ENCODE measurements at places on chromosomes 5 and 9.

GRCh38 chr5:174082286-174082685, 36.8 kb downstream of the NSG2 start:
- DNase-seq: no peak

DNA sequence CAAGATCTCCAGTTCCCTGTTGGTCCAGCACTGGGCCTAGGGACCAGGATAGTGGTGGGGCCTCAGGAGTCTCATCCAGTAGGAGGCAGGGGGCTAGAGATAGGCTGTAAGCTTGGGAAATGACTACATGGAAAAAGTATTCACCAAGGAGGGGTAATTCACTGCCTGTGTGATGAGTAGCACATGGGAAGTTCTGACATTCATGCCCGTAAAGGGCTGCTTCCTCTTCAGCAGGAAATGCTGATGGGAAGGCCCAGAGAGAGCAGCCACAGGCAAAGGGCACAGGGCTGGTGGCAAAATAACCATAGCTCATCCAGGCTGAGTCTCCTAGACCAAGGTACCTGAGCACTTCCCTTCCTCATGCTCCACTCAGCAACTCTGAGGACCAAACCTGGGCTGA, 23.1 kb upstream of the FRRS1L start:
- no peak for DNase-seq

GRCh38 chr9:74336161-74336560, 161.0 kb upstream of the RORB start:
- no peak for DNase-seq

- peak; percentile 14 for DNase-seq
Measured at GRCh38 chr5:97163360-97163764, 19.7 kb downstream of the RIOK2 start.

GRCh38 chr9:137256856-137257255, 1.7 kb downstream of the NELFB start:
- no peak for DNase-seq

DNA sequence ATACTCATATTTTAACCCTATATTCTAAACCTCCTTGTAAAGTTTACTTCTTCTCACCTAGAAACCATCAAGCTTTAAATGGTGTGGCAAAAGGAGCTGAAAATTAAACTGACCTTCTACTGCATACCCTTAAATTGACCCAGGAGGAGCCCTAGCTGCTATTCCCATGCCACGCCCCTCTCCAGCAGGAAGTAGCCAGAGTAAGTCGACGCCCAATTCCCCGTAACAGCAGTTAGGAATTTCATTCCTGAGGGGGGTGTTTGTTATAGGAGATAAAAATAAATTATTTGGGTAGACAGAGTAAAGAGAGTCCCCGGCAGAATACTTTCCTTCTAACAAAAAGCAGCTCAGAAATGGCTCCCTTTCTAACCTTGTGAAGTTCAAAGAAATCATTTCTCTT, 111.8 kb upstream of the FAM174A start:
- DNase-seq: no peak

- DNase-seq: no peak
Measured at GRCh38 chr9:136554870-136555269, 9.0 kb upstream of the NOTCH1 start.

- DNase-seq: no peak
Measured at GRCh38 chr5:180173875-180174586, 35.0 kb downstream of the RASGEF1C start.

DNA sequence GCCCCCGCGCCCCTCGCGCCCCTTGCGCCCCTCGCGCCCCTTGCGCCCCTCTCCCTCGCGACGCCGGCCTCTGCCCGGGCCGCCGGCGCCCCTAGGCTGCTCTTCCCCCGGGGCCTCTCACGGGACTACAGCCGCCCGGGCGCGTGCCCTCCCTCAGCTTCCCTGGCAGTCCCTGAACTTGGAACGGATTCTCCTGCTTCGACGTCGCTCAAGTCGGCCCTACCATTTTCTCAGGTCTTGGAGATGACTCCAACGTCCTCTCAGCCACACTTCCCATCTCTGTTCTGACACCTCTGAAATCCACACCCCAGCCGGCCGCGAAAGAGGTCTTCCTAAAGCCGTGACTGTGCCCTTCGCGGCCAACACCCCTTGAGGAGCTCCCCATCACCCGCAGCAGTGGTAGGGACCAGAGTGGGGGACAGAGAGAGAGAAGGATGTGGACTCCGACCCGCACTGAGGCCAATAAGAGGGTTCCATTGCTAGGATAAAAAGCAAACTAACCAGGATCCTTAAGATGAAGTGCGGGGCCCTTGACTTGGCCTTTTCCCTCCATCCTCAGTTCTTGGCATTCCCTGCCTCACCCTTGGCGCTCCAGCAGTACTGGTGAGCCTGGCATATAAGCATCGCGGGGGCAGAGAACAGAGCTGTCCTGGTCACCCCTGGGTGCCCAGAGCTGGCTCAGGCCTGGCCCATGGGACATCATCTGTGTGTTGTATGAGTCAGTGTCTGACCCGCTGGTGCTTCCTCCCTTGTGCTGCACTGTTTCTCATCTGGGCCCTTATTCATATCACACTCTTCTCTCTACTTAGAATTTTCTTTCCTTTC, 38.6 kb upstream of the GARNL3 start:
- no peak for DNase-seq

GRCh38 chr9:131582056-131582455, 36.7 kb downstream of the PRRT1B start:
- no peak for DNase-seq

DNA sequence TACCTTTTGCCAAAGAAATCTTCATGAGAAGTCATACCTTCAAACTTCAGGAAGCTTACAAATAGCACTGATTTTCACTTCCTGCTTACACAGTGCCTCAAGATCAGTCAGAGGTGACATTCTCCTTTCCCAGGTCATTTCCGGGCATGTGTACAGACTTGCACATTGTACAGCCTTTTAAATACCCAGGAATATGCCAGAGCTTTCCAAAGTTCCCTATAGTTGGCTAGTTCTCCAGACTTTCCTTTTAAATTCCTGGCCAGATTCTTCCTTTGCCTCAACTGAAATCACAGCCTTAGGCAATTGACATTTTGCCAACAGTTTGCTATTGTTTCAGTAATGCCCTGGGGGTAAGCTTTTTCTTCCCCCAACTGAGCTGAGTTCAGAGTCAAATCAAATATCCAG, 47.2 kb downstream of the RFX3 start:
- DNase-seq: peak; percentile 6

GRCh38 chr5:58628626-58629025, 45.8 kb downstream of the RAB3C start:
- no peak for DNase-seq

GRCh38 chr5:161314033-161314432, 232.5 kb downstream of the GABRB2 start:
- DNase-seq: no peak

DNA sequence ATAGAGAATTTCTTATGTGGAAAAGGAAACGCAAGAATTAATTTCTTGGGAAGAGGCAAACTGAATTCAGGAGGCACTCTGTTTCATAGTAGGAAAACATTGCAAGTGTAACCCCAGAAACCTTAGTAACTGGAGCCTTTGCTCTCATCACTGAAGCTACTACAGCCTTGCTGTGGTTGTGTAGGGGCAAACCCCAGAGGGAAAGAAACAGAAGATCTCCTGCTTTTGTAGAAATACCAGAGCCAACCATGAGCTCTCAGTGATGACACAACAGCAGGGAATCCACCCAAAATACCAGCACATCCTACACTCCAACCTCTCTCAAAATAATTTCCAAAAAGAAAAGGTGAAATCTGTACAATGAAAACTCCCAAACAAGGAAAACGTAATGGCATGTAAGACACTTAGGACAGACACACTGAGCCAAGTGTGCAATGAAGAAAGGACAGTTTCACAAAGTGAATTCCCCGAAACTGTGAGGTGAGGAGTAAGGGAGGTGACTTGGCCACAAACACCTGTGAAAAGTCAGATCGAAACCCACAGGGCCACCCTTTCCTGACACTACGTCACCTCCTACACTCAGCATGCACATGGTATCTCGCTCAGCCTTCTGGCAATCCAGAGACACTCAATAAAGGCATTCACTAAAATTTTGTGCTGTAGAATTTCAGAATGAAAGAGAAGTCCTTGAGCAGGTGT, 8.5 kb upstream of the ACSL6 start:
- no peak for DNase-seq

GRCh38 chr9:94014066-94014654, 59.0 kb upstream of the BARX1 start:
- DNase-seq: peak; percentile 32

DNA sequence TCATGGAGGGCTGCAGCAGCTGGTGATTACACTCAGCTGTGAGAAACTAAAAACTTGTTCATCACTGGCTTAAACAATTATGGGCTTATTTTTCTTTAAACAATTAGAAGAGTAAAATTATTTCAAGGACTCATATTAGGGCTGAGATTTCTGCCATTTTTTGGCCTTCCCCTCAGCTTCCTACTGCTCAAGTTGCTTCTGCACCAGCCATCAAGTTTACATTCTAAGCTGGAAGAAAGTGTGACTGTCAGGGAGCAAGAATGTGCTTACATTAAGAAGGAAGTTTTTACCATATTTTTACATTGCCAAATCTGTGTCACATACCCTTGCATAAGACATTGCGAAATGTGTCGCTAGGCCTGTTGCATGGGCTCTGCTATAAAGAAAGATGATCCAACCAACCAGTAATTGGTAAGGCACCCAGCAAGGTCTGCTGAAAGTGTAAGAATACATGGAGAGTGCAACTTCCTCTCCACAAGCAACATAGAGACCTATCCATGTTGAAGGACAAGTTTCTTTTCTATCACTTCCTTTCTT, 260.3 kb upstream of the CDH10 start:
- DNase-seq: no peak
